Activated naive CD8-positive, alpha-beta T cell treated with anti-CD3 and anti-CD28 coated beads for 36 hours (primary cell): ENCODE measurements at places on chromosomes 2 and 18.

DNA sequence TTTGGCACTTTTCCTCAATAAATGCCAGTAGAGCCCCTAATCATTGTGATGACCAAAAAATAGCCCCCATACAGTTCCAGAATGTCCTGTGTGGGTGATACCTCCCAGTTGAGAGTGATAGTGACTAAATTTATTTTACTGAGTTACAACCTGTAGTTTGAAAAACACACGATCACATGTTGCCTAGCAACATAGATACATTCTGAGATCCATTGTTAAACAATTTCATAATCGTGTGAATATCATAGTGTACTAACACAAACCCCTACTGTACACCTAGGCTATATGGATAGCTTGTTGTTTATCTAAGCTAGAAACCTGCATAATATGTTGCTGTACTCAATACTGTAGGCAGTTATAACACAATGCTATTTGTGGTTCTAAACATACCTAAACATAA lies 30.6 kb downstream of the KCMF1 start:
- H3K4me3 ChIP-seq: no peak overlapping the region
- H3K4me1 ChIP-seq: peaks cover 60% of the 10 kb centered on the region
- no peaks in the 10 kb centered on the region for H3K27me3 ChIP-seq
- H3K27ac ChIP-seq: peak overlapping the region; percentile 89

DNA sequence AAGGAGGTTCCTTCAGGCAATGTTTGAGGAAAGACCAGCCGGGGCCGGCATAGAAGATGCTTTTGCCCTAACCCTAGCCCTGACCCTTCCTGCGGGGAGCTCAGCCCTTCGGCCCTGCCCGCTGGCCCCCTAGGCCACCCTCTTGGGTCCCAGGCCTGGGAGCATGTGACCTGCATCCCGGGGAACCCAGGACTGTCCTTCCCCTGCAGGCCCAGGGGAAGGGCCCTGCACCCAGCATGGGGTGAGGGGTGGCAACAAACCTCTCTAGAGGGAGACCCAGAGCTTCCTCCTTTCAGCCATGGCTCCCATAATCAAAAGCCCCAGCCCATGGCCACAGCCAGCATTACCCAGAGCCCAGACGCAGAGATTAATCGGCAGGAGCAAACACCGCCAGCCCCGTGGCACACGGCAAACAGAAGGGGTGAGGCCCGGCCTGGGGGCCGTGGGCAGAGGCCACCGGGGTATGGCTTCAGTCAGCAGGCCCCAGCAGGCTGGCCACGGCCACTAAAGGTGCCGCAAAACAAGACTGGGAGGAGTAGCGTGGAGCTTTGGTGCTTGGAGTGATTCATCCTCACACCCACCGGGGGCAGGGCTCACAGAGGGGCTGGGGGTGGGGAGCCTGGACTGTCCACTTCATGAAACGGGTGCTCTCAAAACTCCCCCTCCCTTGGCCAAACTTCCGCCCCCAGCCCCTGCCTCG lies 61.6 kb upstream of the HPCAL1 start:
- no peaks in the 10 kb centered on the region for H3K4me1 ChIP-seq
- H3K4me3 ChIP-seq: no peak overlapping the region
- no peak for DNase-seq
- no peak overlapping the region for H3K27ac ChIP-seq
- H3K27me3 ChIP-seq: no peaks in the 10 kb centered on the region

- no peak for DNase-seq
- H3K4me1 ChIP-seq: no peaks in the 10 kb centered on the region
- no peak overlapping the region for H3K4me3 ChIP-seq
Measured at GRCh38 chr18:36200354-36200771, 13.1 kb downstream of the MOCOS start.

GRCh38 chr2:63525905-63526304 lies 62.4 kb downstream of the WDPCP start:
- H3K4me1 ChIP-seq: no peaks in the 10 kb centered on the region
- no peak overlapping the region for H3K4me3 ChIP-seq
- no peaks in the 10 kb centered on the region for H3K27me3 ChIP-seq
- no peak for DNase-seq

DNA sequence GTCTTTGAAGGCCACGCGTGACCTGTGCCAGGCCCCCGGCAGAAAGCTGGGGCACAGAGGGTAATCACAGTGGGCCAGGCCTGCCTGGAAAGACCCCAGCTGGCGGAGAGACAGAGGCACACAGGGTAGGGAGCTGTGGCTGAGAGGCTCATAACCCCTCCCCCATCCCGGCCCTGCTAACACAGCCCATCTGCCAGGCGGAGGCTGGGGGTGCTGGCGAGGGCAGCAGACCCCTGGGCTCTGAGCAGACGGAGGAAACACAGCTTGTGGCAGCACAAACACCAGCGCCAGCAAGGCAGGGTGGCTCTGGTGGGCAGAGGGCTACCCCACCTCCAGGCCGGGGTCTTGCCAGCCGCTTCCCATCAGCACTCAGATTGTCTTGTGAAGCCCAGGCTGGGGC lies 19.0 kb downstream of the HS6ST1 start:
- no peak overlapping the region for H3K4me3 ChIP-seq
- no peak for DNase-seq
- no peaks in the 10 kb centered on the region for H3K27me3 ChIP-seq
- H3K4me1 ChIP-seq: peaks cover 15% of the 10 kb centered on the region

DNA sequence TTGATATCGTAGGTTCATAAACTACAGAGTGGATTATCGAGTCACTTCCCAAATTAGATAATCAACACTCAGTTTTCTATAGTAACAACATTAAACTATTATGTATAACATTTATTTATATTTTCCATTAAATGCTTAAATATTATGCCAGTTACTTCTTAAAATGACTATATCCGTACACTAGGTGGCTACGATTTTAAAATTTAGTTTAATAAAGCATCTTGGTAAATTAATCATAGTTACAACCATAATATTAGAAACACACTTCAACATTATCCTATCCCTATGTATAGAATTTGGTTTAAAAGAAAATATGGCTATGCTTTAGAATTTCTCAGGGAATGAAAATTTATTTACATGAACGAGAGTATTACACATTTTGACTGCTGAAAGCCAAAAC lies 80.3 kb downstream of the SLC25A12 start:
- no peak overlapping the region for H3K4me3 ChIP-seq
- no peaks in the 10 kb centered on the region for H3K4me1 ChIP-seq
- no peak overlapping the region for H3K27ac ChIP-seq
- H3K27me3 ChIP-seq: no peaks in the 10 kb centered on the region
